ENCODE measurements at places on chromosomes 1 and 21.
A peak's percentile ranks its signal among the peaks of the same experiment; 100 is the strongest.

DNA sequence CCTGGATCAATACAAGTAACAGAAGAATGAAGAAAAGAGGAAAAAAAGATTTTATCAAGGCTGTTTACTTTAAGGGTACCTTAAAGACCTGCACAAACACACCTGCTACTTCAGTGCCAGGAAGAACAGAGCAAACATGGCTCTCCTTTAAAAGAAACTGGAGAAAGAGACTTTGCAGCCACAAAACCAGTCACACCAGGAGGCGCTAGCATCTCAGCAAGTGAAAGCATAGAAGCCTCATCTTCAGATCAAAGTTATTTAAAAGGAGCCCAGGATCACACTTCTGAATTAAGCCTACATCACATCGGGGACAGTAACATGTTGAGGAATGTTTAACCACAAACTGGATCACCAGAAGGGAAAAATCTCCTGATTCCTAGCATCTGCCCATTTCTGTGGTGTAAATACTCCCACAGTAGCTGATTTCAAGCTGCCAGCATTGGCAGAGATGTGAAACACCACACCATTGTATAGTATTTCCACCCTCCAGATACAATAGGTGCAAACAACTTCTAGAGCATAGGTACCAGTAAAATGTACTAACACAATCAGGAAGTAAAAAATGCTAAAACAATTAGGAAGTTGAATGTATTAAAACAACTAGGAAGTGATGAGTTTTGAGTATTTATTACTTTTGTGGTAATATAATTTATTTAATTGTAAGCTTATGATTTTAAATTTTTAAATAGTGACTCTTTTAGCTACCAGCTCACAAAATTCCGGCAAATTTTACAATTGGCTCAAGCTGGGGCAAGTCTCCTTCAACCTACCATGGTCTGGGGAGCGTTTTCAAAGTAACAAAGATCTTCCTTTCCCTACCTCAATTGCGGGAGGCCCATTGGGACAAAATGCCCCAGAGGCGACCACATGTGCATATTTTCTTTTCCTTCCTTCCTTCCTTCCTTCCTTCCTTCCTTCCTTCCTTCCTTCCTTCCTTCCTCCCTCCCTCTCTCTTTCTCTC, 105.3 kb upstream of the CLDN14 start:
- peak; percentile 8 for DNase-seq

DNA sequence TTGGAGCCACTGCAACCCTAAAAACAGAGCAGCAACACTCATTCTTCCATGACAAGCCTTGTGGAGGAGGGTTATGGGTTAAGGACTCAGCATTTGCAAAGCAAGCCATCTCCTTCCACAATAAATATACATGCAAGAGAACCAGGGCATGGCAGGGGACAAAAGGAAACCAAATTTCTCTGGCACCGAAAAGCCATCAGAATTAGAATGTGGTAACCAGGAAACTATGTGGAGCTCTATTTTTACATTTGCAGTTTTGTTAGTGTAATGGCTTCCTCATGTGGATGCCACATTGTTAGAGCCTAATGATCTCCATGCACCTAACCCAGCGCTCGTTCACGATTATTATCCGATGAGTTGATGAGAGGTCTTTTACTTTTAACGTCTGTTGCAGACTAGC, 91.7 kb downstream of the NAV1 start:
- DNase-seq: no peak

- peak; percentile 83 for DNase-seq
Measured at GRCh38 chr1:7299329-7299799, 471.7 kb upstream of the VAMP3 start.

DNA sequence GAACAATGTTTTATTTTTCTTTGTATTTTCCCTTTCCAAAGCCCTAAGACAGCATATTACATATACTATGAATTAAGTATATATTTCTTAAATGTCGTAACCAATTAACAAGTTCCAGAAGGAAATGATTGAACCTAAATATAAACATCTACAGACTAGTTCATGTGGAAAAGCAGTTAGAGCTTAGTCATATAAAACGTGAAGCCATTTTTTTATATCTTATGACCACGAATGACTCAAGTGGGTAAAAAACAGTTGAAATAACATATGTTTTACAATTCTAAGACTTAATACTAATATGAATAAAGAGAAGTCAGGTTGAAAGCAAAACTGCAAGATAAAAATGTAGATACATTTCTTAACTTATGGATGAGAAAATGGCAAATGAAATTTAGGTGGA, 307.3 kb downstream of the BRINP3 start:
- DNase-seq: peak; percentile 19

DNA sequence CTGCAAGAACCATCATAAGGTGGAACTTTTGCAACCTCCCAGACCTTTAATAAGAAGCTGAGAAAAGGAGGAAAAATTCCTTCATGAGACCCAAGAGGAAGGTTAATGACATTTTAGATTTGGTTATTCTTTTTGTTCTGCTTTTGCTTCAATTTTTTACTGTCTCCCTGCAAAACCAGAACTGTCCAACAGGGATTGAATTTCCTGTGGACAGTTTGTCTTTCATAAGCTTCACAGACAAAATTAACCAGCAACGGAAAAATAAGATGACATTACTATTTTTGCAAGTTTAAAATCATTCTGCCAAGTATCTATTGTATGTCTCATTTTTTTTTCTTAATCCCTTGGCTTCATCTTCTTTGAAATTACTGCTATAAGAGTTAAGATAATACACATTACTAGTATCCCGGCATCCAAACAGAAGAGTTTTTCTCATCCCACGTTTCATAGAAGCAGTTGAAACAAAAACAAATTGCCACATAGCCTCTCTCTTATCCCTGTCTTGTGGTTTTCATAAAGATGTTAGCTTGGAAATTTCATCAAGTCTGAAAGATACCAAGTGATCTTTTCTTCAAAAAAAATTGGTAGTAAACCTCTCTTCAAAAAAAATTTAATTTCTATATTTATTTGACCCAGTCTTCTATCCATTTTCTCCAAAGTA, 465.3 kb upstream of the PTBP2 start:
- no peak for DNase-seq

- DNase-seq: no peak
Measured at GRCh38 chr1:152942161-152942560, 4.8 kb upstream of the SPRR5 start.

DNA sequence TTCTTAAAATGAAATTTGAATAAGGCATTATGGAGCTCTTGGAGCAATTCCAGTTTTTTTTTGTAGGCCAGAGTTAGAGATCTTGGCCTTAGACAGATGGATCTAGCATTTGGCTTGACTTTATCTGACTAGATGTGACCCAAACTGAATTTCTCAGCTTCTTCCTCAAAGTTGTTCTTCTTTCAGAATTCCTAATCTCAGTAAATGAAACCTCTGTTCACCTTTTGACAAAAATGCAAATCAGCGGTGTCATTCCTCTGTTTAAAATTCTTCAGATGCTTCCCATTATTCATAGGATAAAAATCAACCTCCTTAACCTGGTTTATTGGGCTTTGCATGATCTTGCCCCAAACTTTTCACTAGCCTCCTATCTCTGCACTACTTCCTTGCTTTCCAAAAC, 177.6 kb downstream of the RASAL2 start:
- no peak for DNase-seq

DNA sequence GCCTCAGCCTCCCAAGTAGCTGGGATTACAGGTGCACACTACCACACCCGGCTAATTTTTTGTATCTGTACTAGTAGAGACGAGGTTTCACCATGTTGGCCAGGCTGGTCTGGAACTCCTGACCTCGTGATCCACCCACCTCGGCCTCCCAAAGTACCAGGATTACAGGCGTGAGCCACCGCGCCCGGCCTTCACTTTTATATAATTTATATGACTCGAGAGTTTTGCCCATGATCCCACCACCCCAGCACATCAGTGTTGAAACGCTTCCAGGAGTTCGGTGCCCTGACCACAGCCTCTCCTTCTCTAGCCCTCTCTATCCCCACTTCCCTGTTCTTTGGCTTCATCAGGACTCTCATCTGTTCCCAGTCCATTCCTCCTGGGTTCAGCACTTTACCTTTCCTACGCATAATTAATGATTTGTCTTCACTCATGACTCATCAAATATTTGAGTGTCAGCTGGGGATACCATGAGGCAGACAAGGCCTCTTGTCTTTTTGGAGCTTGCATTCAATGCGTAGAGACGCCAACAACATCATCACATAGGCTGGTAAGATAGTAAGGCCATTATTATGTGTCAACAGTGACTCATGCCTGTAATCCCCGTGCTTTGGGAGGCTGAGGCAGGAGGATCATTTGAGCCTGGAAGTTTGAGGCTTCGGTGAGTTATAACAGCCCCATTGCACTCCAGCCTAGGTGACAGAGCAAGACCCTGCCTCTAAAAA, 1.4 kb downstream of the PMF1 start:
- peak; percentile 89 for DNase-seq

DNA sequence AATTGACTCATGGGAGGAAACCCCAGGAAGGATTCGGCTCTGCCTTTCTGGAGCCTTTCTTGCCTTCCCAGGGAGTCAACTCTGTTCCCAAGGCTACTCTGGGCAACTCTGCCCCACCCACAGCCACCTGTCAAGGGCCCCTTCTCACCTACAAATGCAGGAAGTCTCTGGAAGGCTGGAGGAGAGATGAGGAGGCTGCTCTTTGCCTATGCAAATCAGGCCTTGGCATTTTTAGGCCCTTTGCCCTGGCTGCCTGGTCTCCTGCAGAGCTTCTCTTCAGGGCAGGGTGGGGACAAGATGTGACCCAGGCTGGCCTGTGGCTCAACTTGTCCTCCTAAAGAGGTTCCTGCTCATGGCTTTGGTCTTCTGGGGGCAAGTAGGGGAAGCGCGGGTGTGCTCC, 5.4 kb downstream of the SLC6A9 start:
- peak; percentile 47 for DNase-seq

DNA sequence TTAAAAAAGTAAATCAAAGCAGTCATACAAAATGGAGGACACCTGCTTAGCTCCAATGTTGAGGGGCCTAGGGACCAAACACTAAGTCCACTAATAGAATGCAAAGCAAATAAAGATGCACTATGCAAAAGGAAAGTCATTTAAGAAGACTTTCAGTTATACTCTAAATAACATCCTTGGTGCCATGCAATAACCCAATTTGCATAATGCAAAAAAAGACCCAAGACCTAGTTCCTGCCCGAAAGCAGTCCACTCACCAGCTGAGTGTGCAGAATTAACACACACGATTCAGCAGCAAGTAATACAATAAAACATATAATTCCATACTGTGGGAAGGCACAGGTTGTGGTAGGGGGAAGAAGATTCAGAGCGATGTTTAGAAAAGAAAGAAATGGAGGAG, 101.8 kb downstream of the TGFBR3 start:
- no peak for DNase-seq
